Activated T-cell treated with anti-CD3 and anti-CD28 coated beads for 1 hour (primary cell): ENCODE measurements at places on chromosomes 13 and 19.

- no peak for DNase-seq
These were observed 117.2 kb downstream of the ZIC5 start for GRCh38 chr13:99854366-99854765.

- DNase-seq = no peak
These were observed 14.2 kb upstream of the LATS2 start for GRCh38 chr13:21075379-21076249.

DNA sequence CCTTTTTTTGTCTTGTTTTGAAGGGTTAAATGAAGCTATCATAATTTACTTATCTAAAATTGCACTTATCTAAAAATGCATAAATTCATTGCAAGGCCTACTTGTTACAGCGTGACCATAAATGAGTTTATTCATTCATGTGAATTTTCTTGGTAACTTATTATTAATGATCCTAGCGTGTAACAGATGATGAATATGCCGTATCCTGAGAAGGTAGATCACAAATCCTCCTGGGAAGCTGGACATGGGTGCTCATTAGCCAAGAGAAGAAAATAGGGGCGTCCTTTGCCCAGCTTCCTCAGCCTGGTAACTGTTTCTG is 21.3 kb downstream of the TNFSF11 start:
- no peak for DNase-seq

- DNase-seq = peak; percentile 35
These were observed 5.0 kb downstream of the ZSCAN5A start for GRCh38 chr19:56309511-56310185.

- no peak for DNase-seq
These were observed 63.5 kb downstream of the TSHZ3 start for GRCh38 chr19:31285744-31286143.

DNA sequence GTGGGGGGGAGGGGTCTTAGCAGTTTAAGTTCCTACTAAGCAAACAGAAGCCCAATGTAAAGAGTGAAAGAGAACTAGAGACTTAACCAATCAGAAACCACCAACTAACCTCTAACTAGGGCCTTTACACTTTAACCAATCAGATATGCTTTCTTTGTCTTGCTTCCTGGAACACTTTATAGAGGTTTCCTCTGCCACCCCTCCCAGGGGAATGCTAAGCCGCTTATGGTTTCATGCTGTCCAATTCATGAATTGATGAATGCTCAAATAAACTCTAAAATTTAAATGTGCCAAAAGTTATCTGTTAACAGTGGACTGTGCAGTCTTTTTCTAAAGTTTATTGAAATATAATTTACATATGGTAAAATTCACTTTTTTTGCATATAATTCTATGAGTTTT is 33.9 kb upstream of the LATS2 start:
- no peak for DNase-seq

DNA sequence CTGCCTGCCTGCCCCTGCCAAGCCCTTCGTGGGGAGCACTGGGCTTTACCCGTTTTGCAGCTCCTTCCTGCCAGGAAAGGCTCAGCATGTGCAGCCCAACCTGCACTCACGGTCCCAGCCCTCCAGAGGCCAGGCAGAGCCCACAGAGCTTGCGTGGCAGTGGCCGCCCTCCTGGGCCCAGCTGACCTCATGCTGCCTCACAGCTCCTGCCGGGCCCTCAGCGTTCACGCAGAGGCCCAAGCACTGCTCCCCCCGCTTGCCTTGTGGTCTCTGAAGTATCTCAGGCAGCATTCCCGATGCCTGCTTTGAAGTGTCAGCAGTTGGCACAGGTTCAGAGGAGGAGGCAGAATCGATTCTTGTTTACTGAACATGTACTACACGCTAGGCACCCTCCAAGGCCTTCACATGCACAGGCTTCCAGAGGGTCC is 32.5 kb downstream of the CAPN12 start:
- no peak for DNase-seq

GRCh38 chr13:46736541-46737310 is 60.2 kb downstream of the ESD start:
- no peak for DNase-seq

GRCh38 chr19:15331419-15332310 is 674 bp downstream of the BRD4 start:
- peak; percentile 44 for DNase-seq

GRCh38 chr19:33780746-33781145 is 15.9 kb upstream of the KCTD15 start:
- no peak for DNase-seq

DNA sequence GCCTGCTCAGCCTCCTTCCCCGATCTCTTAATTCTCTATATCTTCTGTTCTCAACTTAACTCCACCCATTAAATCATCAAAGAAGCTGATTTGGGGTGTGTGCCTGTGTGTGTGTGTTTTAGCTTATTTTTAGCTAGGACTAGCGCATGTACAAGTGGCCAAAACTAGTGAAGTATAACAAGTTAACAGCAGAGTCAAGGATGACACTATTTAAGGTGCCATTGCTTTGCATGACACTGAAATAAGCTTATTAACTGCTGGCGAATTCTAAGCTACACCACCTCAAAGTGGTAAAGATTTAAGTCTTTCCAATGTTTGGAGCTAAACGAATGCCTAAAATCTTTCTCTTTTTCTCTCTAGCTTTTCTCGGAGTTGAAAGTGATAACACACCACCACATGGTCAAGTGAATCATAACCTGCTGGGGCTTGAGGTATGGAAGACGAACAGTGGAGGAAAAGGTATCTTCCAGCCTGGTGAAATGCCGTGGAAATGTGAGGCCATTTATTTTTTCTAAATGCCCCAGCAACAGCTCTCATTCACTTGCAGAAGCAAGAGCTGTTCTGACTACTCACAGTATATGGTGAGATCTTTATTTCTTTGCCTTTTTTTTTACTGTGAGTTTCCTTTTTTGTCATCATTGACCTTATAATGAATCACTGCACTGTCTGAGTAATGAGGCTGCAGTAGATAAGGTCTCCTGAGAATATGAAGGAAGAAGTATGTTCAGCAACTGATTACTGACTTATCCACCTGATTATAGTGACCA is 570.3 kb downstream of the PCDH9 start:
- no peak for DNase-seq

GRCh38 chr13:24220086-24220703 is 59.7 kb downstream of the SPATA13 start:
- peak; percentile 24 for DNase-seq

- DNase-seq = no peak
These were observed 8.7 kb upstream of the UBAC2 start for GRCh38 chr13:99191900-99192399.

- no peak for DNase-seq
These were observed 20.7 kb downstream of the KLK5 start for GRCh38 chr19:50932018-50932689.

- no peak for DNase-seq
These were observed 940 bp upstream of the DCUN1D2 start for GRCh38 chr13:113491418-113491883.

GRCh38 chr19:48907671-48908070 is 7.6 kb downstream of the NUCB1 start:
- DNase-seq = no peak

DNA sequence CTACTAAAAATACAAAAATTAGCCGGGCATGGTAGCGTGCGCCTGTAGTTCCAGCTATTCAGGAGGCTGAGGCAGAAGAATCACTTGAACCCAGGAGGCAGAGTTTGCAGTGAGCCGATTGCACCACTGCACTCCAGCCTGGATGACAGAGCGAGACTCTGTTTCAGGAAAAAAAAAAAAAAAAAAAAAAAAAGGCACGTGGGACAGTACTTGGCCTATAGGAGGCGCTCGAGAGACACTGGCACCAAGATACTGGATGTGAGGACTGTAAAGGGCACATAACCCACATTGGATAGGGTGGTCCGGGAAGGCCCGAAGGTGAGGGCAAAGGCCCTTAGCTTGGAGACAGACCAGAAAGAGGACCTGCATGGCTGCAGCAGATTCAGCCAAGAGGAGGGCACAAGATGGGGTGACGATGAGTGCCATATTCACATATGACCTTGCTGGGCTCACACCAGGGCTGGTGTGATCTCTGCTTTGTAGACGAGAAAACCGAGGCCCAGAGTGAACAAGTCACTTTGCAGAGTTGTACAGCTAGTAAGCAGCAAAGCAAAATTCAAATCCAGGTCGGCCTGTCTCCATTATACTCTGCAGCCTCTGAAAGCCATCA is 89.4 kb downstream of the DPF1 start:
- DNase-seq = no peak

GRCh38 chr13:33735276-33735675 is 82.7 kb upstream of the RFC3 start:
- no peak for DNase-seq

DNA sequence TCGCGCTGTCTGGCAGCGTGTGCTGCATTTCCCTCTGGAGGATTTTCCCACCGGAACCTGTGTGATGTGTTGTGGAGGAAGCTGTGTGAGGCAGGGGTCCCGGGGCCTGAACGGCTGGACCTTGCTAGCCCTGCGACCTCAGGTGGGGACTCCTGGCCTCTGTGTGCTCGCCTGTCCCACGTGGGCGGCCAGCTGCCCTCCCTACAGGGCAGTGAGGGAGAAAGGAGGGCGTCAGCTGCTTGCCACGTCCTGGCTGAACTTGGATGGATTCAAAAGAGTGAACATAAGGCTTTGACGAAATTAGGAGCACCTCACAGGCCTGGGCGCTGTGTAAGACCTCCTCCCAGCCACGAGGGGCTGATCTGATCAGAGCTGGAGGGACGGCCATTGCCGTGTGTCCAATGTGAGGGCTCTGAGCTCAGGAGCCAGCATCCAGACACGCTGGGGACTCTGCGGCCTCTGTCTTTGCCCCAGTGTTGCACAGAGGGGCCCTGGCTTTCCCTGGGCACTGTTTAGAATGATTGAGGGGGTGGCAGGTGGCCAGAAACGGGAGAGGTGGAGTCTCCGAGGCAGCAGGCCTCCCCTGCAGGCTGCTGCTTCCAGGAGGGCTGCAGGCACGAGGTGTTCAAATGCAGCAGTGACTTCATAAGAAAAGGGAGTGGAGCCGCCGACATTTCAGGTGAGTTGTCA is 13.0 kb downstream of the TFDP1 start:
- no peak for DNase-seq

DNA sequence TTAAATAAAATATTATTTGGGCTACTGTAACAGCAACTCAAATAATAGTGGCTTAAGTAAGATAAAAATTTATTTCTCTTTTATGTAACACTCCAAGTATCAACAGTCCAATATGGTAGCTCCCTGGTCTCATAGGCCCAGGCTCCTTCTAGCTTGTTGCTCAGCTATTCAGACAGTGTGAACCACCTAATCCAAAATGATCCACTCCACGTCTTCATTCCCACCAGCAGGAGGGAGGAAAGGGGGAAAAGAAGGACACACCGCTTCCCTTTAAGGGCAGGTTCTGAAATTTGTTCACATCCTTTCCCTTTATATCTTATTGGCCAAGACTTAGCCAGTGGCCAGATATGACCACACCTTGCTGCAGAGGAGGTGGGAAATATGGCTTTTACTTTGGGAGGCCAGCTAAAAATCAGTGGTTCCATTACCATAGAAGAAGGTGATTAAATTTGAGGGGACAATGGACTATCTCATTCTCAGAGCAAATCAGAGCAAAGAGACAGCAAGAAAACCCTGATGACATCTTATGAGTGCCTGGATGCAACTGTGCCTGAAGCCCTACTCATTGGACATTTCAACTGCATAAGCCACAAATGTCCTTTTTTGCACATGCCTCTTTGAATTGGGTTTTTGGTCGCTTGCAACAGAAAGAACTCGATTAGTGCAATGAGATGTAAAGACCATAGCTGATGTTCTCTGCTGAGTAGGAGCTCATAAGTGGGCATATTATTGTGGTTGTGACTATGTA is 7.0 kb upstream of the EPOR start:
- no peak for DNase-seq

GRCh38 chr13:40928980-40929379 is 90.1 kb downstream of the ELF1 start:
- DNase-seq = no peak

GRCh38 chr13:46321494-46322225 is 65.4 kb downstream of the RUBCNL start:
- DNase-seq = peak; percentile 59

GRCh38 chr13:34435338-34435737 is 506.7 kb upstream of the NBEA start:
- DNase-seq = no peak

DNA sequence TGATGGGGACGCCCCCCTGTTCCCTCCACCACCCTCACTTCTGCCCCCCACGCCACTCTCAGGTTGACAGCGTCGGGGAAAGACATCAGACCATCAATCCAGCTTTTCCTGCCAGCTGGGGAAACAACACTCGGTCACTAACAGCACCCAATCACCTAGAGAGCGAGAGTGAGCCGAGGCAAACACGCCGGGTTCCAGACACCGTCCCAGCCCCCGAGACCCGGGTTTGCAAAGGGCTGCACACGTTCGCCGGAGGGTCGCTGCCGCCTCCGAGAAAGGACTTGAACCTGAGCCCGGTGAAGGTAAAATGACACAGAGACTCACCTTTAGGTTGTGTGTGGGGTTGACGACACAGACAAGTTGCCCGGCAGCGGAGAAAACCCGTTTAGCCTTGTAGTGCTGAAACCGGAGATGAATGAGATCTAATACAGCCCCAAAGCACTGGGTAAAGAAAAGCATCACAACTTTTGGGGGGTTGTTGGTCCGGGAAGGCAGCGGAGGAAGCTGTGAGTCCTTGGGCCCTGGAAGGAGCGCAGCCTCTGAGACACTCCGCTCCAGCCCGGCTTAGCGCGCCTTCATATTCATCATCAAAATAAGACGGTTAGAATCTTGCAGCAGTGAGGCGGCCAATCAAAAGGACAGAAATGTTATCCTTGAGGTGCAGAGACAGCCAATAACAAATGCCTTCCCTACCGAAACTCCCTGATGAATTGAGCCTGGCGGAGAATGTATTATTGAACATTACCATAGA is at the start of gene SIAH3:
Gene SIAH3 (minus strand): TSS at position 583 of the 751 bp plus-strand sequence. CDS start 124 bp downstream, at position 459.
- DNase-seq = peak; percentile 5

DNA sequence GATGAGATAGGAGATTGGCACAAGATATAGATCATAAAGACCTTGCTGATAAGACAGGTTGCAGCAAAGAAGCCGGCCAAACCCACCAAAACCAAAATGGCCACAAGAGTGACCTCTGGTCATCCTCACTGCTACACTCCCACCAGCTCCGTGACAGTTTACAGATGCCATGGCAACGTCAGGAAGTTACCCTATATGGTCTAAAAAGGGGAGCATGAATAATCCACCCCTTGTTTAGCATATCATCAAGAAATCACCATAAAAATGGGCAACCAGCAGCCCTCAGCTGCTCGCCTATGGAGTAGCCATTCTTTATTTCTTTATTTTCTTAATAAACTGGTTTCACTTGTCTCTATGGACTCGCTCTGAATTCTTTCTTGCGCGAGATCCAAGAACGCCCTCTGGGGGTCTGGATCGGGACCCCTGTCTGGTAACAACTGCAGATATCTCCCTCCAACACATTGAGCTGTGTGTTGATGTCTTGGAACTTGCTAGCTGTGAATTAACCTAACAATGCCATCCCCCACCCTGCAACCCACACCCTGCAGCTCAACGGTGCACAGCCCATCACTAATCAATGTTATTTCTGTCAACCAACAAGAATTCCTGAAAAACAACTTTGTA is 27.1 kb upstream of the GRTP1 start:
- no peak for DNase-seq

DNA sequence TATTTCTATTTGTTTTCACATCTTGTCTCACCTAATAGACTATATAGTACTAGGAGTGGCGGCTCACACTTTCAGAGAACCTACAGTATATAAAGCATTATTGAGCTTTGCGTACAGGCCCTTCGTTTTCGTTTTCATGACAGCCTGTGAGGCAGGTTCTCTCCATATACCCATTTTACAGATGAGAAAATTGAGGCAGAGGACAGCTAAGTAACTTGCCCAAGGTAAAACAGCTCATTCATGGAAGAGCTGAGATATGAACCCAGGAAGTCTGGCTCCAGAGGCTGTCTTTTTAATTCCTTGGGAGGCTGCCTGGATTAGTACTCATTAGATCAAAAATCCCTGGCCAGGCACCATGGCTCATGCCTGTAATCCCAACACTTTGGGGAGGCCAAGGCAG is 28.9 kb downstream of the FAAP24 start:
- DNase-seq = no peak
